ENCODE measurements at places on chromosomes 2 and 18.

DNA sequence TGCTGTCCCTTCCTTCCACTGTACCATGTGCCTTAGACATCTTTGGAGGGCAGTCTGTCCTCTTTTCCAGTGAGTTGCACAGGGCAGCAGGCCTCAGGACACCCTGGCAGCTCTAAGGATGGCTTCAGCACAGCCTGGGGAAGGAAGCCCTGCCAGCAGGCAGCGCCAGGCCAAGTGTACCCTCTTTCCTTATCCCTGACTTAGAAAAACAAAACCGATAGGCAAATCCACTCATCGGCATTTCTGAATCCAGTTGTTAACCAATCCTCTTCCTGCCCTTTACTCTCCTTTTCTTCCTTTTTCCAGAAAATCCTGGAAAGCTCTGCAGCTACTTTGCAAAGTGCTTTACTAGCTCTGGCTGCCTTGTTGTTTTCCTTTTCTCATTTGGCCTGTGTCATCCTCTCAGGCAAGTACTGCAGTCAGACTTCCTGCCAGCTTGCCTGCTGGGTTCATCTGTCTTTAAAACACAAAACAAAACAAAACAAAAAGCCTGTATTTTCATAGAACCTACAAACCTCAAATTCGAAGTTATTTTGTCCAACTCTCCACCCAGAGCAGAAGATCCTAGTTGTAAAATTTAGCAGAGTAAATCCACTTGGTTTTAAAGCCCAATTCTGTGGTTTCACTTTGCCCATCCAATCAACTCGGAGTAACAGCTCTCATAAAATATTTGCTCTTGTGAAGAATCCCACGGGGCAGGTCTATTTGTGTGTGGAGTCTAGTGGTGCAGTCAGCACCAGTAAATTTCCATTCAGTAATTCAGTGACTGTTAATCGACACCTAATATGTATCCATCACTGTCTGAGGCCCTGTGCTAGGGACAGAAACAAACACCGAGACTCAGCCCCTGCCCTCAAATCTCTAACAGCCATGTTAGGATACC lies 45.2 kb downstream of the PCBP1 start:
- no peak for DNase-seq

DNA sequence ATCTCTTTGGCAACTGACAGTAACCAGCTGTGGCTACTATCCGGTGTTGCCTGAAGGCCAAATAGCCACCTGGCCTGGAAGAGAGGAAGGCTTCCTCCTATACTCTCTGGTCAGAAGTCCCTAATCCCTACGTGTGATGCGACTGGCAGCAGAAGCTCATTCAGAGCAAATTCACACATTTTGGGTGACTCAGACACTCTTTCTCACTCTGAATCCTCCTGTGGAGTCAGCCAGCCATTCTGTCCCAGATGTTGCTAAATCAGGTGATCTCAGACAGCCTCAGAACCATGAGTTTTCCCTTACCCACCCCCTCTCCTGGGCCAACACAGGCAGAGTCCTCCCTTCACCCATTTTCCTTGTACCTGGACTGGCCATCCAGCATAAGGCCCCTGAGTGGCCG lies 34.7 kb downstream of the CFAP53 start:
- no peak for DNase-seq

DNA sequence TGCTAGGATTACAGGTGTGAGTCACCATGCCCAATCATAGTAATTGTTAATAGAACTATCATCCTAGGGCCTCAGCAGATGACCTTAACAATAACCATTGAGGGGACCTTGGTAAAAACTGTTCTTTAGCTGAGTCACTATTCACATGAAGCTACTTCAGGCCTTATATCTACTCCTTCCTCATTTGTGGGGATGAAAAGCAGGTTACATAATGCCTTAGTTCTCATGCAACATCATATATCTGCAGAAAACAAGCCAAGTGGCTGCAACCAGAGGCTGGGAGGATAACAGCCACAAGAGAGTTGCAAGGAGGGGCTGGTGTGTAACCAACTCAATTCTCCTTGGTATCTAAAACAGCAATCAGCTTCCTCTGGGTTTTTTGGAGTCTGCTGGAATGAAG lies 445.4 kb downstream of the NBAS start:
- DNase-seq: no peak

DNA sequence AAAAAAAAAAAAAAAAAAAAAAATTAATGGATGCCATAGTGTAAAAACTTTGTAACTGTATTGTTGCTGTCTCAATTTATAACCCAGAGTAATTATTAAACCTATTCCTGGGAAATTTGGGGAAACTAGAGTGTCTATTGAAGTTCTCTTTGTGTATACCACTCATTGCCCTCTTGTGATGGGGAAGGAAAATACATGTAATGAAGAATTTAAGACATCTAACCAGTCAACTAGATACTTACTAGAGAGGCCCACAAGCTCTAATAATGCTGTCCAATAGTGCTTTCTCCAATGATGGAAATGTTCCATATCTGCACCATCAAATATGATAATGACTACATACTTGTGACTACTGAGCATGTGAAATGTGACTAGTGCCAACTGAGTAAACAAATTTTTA lies 168.5 kb upstream of the SLC39A10 start:
- DNase-seq: no peak

DNA sequence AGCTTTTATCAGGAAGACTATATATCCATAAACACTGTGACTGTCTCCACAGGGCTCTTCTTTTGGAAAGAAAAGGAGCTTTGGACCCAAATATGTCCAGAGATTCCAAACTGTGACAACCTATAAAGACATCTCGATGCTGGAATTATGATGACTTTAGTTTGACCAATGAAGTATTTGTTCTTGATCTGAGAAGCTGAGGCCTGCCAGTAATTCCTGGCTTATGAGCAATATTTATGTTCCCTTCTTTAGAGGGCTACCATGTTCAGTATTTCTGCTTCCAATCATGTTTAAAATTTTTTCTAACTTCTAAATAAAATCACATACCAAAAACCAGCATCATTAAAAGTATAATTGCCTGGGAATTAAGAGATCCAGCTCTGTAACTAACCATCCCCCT lies 41.1 kb downstream of the FEZ2 start:
- no peak for DNase-seq

DNA sequence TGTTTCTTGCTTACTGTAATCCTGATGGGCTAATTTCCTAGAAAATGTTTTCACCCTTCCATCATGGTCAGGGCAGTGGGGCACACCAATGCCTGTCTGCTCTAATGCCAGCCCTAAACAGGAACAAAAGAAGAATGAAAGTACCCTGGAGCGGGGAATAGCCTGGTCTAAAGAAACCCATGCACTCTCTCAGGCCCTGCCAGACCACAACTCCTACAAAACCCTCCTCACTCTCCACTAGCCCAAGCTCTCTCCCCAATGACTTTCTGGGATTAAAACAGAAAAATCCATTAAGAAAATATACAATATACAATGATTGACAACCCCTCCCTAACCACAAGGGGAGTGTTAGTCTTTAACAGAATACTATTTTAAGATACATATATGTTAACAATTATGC lies 67.6 kb downstream of the AAK1 start:
- no peak for DNase-seq

All from activated naive CD4-positive, alpha-beta T cell (primary cell).